ENCODE measurements at places on chromosomes 12 and 14.
A peak's percentile ranks its signal among the peaks of the same experiment; 100 is the strongest.

DNA sequence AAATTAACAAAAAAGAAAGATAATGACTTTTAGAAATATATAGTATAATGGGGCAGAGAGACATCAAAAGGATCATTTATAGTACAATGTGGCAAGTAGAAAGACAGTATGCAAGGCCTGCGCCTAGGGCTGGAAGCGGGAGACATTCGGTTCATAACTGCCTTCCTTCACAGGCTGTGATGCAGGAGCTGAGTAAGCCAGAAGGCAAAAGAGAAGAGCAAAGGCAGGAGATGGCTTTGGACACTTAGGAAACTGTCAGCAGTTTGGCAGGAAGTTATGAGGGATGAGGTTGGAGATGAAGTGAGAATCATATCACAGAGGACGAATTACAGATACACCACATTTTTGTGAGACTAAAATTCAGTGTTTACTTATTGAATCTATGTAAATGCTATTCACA, 97.8 kb downstream of the EPS8 start:
- no peak for DNase-seq

GRCh38 chr12:56979628-56980027, 22.2 kb upstream of the RDH16 start:
- DNase-seq = no peak

GRCh38 chr12:20269337-20270067, 98.8 kb upstream of the PDE3A start:
- DNase-seq = no peak

GRCh38 chr14:97283005-97283403, 485.8 kb downstream of the VRK1 start:
- DNase-seq = no peak

GRCh38 chr14:104731320-104732294, 7.6 kb downstream of the ADSS1 start:
- peak; percentile 34 for DNase-seq

DNA sequence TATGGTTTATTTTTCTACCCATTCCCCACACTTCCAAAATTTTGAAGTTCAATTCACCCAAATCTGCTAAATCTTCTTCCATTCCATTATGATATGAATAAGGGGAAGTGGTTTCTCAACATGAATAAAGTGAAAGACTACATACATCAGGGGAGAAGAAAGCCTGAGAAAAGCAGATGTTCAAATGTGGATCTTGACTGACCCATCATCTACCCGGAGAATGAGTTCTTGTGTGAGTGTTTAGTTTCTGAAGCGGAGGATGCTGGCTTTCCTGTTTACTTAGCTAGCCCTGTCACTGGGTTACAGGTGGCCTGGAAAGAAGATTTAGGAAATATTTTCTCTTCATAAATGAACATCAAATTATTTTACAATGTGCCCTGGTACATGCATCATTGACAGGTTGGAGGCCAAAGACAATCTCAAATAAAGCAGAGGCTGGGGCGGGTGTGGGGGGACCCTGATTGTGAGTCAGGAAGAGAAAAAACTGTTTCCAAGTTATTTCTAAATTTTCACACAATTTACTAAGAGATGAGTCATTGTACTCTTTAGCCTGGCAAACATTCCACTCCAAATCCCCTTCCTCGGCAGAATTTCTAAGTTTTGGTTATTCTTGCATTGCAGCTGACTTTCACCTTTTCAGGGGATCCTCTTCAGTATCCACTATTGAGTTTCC, 135.6 kb downstream of the SLC25A21 start:
- no peak for DNase-seq

DNA sequence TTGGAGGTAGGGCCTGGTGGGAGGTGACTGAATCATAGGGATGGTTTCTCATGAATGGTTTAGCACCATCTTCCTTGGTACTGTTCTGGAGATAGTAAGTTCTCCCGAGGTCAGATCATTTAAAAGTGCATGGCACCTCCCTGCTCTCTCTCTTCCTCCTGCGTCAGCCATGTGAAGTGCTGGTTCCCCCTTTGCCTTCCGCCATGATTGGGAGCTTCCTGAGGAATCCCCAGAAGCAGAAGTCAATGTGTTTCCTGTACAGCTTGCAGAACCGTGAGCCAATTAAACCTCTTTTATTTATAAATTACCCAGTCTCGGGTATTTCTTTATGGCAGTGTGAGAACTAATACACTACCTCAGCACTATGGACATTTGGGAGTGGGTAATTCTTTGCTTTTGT, 4.8 kb upstream of the LGMN start:
- DNase-seq = no peak

DNA sequence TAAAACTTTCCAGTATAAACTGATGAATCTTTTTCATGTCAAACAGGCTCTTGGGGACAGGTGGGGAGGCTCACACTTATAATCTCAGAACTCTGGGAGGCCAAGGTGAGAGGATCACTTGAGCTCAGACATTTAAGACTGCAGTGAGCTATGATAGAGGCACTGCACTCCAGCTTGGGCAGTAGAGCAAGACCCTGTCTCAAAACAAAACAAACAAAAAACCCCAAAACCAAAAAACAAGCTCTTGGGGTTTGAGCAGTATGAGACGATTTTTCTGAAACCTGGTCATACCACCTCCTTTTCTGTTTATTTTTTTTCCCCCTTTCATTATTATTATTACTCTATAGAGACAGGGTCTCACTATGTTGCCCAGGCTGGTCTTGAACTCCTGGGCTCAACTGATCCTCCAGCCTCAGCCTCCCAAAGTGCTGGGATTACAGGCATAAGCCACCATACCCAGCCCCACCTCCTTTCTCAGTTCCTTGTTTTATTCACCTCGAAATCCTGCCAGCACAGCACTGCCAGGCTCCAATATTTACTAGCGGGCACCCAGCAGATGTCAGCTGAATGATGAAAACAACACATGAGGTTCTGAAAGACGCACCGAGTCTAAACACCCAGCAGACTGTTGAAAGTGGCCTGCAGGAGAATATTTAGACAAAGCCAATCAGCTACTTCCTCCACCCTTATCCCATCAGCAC, 19.5 kb upstream of the CDK17 start:
- DNase-seq = no peak

- DNase-seq = no peak
Measured at GRCh38 chr12:27651201-27651600, 45.0 kb upstream of the REP15 start.

DNA sequence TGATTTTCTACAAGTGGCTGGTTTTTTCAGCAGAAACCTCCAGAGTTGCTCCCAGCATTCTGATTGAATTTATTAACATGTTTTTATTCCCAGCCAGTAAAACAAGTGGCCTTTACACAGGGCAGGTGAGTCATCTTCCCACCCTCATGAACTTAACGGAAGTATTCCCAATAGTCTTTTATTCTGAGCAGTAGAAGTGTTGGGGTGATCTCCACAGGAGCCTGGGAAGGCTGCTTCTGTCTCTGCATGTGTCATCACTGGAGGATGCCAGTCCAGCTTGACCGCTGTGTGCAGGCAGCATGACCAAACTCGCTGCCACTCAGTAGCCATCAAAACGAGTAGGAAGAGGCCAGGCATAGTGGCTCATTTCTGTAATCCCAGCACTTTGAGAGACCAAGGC, 13.4 kb upstream of the DNAH10 start:
- DNase-seq = no peak

GRCh38 chr12:132364348-132364902, 35.0 kb upstream of the GALNT9 start:
- DNase-seq = no peak

DNA sequence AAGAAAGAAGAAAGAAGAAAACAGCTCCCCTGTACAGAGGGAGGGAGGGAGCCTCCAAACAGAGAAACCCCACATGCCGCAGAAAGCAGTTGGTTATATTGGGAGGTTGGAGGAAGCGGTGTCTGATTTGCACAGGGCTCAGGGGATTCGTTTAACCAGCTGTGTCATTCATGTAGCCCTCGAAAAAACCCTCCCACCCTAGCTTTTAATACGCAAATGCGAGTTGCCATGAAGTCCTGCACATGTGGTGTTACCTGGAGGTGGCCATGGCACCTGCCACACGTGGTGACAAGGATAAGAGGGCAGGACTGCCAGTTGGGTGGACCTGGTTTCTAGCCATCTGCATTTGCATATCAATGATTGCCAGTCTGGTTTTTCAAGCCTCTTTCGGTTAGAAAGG, 40.9 kb downstream of the TMEM30B start:
- no peak for DNase-seq

- no peak for DNase-seq
Measured at GRCh38 chr12:52603314-52603713, 2.1 kb upstream of the KRT72 start.

DNA sequence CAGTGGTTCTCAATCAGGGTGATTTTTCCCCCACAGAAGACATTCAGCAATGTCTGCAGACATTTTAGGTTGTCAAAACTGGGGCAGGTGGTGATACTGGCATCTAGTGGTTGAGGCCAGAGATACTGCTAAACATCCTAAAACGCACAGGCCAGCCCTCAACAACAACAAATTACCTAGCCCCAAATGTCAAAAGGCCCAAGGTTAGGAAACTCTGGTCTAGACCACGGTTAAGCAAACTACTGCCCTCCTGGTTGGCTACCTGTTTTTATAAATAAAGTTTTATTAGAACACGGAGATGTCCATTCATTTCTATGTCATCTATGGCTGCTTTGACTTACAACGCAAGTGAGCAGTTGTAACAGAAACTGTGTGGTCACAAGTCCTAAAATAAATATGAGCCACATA, 186.7 kb downstream of the EFCAB11 start:
- peak; percentile 15 for DNase-seq

DNA sequence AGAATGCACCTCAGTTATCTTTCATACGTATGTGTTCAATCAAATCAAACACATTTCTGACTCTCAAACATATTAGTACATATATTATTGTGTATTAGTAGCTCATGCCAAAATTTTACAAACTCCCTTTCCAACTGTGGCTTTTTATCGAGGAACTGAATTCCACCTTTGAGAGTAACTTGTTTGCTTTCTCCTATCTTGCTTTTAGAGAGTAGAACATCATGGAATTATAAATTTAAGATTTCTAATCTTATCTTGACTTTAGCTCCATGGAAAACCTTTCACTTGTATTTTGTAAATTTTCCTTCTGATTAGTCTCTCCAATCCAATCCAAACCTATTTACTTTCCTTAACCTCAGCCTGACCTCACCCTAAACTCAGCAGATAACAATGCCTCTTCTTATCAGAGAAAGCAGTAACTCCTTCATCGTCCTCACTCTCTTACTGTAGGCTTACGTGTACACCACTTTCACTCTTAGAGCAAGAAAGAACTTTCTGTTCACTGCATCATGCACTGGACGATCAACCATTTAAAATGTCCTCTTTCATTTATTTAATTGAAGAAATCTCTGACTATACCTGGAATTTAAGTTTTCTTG, 164.5 kb downstream of the TMTC3 start:
- no peak for DNase-seq

- no peak for DNase-seq
Measured at GRCh38 chr12:62435303-62436163, 31.1 kb upstream of the MON2 start.

- DNase-seq = no peak
Measured at GRCh38 chr12:94272280-94272679, 123.9 kb downstream of the PLXNC1 start.

DNA sequence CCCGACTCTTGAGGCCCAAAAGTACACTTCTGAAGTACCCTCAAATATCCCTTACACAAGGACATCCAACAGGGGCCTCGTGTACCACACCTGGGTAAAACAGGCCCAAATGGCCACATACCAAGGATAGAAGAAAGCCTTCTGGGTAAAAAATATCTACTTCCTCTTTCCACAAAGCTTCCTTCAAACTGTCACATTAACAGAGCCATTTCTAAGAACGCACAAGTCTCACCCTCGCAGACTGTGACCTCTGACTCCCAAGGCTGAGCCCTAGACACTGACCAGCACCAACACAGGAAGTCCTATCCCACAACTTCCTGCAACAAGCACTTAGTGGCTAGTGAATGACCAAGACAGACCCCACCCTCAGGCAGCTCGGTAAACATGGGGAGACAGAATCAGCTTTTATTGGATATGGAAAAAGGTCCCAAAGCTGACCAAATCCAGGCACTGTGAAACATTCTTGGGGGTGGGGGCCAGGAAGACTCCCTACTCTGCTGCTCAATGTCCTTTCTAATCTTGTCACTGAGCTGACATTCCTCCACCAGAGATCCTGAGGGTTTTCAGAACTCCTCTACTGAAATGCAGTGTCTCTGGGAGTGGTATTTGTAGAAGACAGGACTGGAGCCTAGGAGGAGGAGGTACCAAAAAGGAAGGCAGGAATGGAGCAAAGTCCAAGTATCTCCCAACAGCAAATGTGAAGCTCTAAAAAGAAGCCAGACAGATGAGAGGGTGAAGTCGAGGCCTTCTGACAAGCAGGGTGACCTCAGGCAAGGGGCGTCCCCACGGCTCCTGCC, 15.9 kb downstream of the KCTD10 start:
- no peak for DNase-seq

- peak; percentile 63 for DNase-seq
Measured at GRCh38 chr12:132218915-132219314, 74.7 kb downstream of the NOC4L start.

GRCh38 chr12:52528641-52529143, 8.5 kb upstream of the KRT5 start:
- DNase-seq = no peak

- DNase-seq = no peak
Measured at GRCh38 chr12:88556213-88556774, 24.0 kb downstream of the KITLG start.

GRCh38 chr12:69679119-69679518, 20.0 kb downstream of the BEST3 start:
- no peak for DNase-seq

GRCh38 chr12:75560167-75560566, 48.8 kb upstream of the KRR1 start:
- no peak for DNase-seq

GRCh38 chr12:124881123-124881522, 17.5 kb upstream of the SCARB1 start:
- DNase-seq = no peak
